Activated CD4-positive, alpha-beta memory T cell treated with anti-CD3 and anti-CD28 coated beads, Interleukin-2, amount 10 ng/mL, durations not matched to agents 7 days and 5 days (primary cell): ENCODE measurements at places on chromosomes 3 and 15. TPM values are rescaled to one million over a fixed set of nuclear protein-coding genes. Genes with fewer than 3 reads are reported as not detected.

DNA sequence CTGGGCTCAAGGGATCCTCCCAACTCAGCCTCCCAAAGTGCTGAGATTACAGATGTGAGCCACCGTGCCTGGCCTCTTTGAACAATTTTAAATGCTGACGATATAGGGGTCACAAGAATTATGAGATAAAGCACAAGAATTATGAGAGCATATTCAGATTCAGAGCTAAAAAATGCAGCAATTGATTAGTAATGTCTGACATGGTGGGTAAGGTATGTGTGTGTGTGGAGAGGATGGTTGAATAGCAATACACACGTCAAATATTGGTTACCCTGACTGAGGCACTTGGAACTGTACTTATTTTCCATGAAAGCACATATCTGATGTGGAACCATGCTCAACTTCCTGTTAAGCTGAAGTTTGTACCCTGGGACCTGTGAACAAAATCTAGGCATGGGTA, 115.6 kb downstream of the EOMES start:
- no peak for DNase-seq

DNA sequence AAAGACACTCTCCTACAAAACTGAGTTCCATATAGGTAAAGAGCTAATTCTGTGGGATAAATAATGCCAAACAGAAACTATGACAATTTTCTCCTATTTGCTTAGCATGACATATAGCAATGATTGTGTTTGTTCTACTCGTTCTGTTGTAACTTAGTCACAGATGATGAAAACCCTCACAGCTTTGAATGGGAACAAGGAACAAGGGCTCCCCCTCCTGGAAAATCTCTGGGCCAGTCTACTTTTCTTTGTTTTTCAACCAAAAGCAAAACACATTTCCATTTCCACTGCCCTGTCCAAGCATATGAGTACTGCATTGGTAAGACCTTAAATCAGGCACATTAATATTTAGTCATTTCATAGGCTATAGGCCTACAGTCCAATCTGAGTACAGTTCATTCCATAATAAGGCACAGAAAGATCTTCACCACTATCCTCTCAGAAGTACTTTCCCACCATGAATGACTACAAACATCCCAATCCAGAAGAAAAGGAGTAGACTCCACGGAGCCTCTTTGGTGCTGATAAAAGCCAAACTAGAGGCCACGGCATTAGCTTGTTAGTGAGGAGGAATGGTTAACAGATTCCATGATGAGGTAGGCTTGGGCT, 67.1 kb downstream of the ATP8B4 start:
- DNase-seq, result no peak

DNA sequence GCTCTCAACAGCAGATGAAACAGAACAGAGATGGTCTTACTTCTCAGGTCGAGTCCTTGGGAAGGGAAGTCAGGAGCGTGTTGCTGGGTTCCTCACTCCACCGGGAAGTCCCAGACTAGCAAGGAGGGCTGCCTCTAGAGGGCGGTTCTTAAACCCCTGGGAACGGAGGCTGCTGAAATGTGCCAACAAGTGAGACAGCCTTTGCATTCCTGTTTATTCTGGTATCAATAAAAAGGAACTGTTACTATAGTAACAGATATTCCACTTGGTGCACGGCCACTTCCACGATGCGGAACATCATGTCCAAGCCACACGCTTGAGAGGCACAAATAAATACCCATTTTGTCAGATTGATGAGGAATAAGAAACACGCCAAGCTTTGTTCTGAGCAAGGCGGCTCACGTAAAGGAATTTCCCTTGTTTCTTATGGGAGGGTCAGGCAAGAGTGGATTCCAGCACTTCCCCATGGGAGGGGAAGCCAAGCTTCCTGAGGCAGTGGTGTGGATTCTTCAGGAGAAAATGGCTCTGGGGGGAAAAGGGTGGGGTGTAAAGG, at the start of gene FAM107A:
Gene FAM107A (minus strand): TSS at position 123 of the 553 bp plus-strand sequence. CDS start 7,531 bp downstream, outside the sequence.
- DNase-seq, result no peak

- DNase-seq, result no peak
These were observed 267.3 kb upstream of the ADAMTS9 start for GRCh38 chr3:64954995-64955636.

DNA sequence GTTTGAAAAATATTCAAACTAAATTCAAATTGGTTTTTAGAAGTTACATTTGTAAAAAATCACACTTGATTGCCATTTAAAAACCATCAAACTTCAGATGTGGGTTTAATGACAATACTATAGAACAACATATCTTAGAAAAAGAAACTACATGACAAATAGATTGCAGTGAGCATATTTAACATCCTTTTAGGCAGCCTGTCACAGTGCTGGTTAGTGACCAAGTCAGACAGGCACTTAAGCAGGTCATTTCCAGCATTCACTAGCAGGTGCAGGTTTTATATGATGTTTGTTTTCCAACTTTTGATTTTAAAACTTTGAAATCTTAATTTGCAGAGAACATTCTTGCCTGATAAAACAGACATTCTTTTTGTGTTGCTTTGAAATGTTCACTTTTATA, 115.7 kb downstream of the MBNL1 start:
- DNase-seq, result no peak

The DCLK3 gene
- not detected for total RNA-seq

The CKMT1A gene
- total RNA-seq, result not detected

The TPM1 gene
- 6.2 TPM for total RNA-seq
